ENCODE measurements at places on chromosomes 16 and 17.
A peak's percentile ranks its signal among the peaks of the same experiment; 100 is the strongest.

- no peak for DNase-seq
These were observed 14.3 kb downstream of the EFCAB13 start for GRCh38 chr17:47338026-47338425.

- DNase-seq = no peak
These were observed 115.7 kb upstream of the IRX3 start for GRCh38 chr16:54402270-54402669.

DNA sequence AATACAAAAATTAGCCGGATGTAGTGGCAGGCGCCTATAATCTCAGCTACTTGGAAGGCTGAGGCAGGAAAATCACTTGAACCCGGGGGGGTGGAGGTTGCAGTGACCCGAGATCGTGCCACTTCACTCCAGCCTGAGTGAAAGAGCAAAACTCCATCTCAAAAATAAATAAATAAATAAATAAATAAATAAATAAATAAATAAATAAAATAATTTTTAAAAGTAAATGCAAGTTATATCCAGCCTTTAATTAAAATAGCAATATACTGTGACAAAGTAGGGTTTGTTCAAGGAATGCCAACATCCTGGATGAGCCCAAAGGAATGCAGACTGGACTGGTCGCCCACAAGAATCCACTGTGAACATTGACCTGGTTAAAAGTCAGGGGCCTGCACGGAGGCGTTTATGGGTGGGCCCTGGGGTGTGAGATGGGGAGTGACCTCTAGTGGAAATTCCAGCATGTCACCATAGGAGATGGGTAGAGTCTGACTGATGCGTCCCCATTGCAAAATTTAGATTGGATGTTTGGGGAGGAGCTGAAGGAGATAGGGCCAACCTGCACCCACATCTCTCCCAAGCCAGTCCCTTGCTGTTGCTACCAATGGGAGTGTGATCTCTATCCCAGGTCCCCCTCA is 9.7 kb upstream of the PIK3R5 start:
- no peak for DNase-seq

DNA sequence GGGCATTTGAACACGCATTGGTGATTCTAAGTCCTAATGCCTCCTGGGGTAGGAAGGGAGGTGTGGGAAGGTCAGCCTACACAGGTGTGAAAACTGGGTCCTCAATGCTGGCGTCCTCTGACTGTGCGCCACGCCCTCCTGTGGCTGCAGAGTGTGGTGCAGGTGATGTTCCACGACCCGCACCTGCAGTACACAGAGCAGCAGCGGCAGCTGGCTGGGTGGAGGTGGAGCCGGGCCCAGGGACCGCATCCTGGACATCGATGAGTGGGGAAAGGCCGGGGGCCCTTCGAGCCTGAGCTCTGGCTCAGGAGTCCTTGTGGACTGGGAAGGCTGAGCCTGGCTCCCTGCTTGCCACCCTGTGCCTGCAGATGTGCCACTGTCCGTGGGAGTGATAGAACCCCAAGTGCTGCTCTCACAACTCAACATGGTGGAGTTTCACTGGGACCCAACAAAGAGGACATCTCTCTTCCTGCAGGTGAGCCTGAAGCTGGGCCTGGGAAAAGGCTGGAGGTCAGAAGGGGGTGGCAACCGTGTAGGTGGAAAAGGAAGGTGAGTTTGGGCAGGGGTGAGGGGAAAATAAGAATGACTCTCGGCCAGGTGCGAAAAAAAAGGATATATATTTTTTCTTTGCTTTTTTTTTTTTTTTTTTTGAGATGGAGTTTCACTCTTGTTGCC is 14.0 kb upstream of the STAC2 start:
- DNase-seq = peak; percentile 55

- no peak for DNase-seq
These were observed 3.2 kb downstream of the SMURF2 start for GRCh38 chr17:64658931-64659330.

GRCh38 chr17:29383686-29384085 is 6.5 kb upstream of the TAOK1 start:
- DNase-seq = no peak

GRCh38 chr16:13055480-13055879 is 154.1 kb downstream of the SHISA9 start:
- DNase-seq = no peak

DNA sequence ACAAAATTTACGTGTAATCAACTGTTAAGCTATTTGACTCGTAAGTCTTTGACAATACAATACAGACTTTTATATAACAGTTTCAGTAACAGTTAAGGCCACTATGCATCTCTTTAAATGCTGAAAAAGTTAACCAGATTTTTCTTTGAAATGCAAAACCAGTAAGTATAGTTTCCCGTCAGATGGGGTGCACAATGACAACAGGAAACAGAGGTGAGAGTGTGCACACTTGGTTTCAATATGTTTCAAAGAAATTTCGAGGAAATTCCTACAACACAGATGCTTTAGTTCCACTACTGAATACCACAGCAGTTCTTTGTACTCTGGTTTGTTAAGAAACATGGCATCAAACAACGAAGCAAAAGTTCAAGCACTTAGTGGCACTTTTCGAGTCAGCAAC is 48.4 kb downstream of the RNF157 start:
- no peak for DNase-seq

- no peak for DNase-seq
These were observed 60.2 kb downstream of the WIPI1 start for GRCh38 chr17:68397108-68397536.

GRCh38 chr16:13913374-13914292 is 6.3 kb upstream of the ERCC4 start:
- no peak for DNase-seq

- DNase-seq = no peak
These were observed 5.6 kb upstream of the SLC6A4 start for GRCh38 chr17:30241051-30241450.

Data from stimulated activated CD4-positive, alpha-beta T cell treated with anti-CD3 and anti-CD28 coated beads, Interleukin-4, amount 100 ng/mL, for 4 hours (primary cell).